ENCODE measurements at places on chromosomes 11 and 22.

GRCh38 chr11:63770763-63771162, 2.2 kb upstream of the ZFTA start:
- DNase-seq, result no peak

GRCh38 chr11:130433357-130433756, 4.9 kb upstream of the ADAMTS8 start:
- no peak for DNase-seq

DNA sequence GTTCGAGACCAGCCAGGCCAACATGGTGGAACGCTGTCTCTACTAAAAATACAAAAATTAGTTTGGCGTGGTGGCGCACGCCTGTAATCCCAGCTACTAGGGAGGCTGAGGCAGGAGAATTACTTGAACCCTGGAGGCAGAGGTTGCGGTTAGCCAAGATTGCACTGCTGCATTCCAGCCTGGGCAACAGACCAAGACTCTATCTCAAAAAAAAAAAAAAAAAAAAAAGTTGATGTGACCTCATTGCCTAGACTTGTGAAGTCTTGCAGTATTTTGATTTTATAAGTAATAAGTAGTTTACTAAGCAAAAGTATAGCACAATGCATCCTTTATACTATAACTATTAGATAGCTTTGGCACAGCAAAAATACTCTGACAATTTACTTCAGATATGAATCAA, 9.9 kb upstream of the CUL5 start:
- DNase-seq, result no peak

- DNase-seq, result no peak
These were observed 19.4 kb upstream of the APLP2 start for GRCh38 chr11:130050257-130050656.

GRCh38 chr11:67996622-67997474, 7.0 kb downstream of the UNC93B1 start:
- DNase-seq, result peak; percentile 98

DNA sequence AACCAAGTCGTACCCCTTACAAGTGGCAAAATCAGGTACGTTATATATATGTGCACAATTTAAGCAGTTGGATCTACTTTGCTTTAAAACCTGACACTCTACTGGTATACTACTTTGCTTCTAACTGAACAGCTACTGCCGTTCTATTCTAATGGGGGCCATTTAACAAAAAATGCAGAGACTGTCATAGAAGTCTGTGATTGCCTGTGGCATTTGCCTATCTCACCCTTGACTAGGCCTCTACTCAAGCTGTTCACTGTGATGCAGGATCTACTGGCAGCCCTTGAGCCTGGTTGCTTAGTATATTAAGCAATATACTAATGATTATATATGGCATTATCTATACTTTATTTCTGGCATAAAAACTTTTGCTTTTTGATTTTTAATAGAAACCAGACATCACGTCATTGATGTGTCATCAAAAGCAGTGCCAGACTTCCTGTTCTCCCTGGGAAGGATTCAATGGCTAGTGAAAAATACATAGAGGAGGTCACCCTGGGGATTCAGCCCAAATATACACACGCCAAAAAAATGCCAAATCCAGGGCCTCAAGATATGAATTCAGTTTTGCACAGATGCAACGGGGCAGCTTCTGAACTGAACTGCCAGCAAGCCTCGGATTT, 40.0 kb upstream of the FIBIN start:
- DNase-seq, result no peak

- no peak for DNase-seq
These were observed 2.7 kb upstream of the PPARA start for GRCh38 chr22:46147471-46148267.
